Stimulated activated CD8-positive, alpha-beta memory T cell treated with anti-CD3 and anti-CD28 coated beads, Interleukin-15, amount 100 ng/mL, for 24 hours (primary cell): ENCODE measurements at places on chromosomes 2 and 18.

DNA sequence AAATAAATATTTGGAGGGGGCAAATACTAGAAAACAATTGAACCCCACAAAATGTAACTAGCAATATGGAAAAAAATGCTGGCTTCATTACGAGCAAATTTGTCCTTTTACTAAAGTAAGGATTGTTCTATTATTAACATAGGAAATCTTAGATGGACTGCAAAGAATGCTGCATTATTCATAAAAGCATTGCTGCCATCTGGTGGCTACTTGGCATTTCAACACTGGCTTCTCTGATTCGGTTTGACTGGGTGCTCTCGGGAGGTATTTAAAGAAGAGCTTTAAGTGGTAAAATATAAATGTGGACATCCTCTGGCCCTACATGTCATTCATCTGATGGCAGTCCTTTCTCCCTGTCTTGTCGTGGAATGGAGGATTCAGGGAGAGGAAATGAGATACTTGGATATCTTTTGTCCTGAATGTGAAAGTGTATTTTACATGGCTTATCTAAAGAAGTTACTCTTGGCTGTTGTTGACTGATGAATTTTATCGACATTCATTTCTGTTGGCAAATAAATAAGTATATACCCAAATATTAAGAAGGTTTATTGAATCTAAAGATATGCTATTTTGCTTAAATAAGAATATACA is 130.2 kb downstream of the ARHGAP15 start:
- DNase-seq, result no peak

DNA sequence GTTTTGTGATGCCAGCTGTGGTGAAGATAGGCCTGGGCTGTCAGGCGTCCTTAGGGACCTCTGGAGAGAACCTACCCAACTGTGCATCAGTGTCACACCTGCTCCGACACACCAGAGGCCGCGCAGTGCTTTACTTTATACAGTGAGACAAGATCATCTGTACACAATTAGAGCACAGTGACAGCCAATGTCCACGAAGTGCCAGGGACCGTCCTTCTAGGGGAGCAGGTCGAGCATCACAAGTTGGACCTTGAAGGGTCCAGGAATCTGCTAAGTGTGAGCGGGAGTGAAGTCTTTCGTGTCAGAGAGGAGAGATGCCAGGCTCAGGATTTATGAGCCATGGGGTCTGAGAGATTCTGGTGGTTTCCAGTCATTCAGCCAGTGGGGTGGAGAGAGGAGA is 104.2 kb downstream of the TMEM18 start:
- DNase-seq, result no peak

DNA sequence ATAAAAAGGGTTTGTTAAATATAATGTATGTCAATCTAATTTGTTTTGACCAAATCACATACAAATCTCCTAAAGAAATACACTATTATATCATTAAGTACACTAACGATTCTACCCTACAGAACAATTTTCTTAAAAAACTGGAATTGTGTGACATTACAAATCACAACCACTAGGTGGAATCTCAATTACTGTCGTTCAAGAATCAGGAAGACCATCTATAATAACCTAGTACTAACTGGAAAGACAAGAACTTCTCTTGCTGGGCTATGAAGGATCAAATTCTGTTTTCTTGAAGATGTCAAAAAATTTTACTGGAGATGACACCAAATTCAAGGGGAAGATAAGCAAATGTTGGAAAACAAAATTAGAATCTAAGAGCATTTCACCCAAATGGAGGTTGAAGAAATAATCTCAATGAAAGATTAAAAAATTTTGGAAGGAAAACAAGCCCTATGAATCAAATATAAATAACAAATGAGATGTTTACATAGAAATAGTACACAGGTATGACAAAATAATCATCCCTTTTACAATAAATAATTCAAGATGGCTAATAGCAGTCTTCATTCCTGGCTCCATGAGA is 110.9 kb downstream of the STK39 start:
- no peak for DNase-seq

DNA sequence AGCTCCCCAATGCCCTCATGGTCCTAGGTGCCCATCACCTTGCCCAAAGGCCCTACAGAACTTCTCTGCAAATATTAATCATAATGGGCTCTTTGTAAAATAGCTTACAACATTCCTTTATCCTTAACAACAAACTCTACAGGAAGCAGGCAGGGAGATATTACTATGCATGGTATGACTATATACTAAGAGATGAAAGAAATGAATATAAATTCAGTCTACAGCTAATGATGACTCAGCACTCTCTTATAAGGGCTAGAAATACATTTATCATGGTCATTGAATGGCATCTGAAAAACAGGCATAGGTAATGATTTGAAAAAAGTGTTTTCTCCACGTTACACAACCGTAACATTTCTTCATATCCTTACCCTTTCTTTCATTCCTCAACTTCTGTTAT is 254.8 kb upstream of the DSEL start:
- DNase-seq, result no peak

DNA sequence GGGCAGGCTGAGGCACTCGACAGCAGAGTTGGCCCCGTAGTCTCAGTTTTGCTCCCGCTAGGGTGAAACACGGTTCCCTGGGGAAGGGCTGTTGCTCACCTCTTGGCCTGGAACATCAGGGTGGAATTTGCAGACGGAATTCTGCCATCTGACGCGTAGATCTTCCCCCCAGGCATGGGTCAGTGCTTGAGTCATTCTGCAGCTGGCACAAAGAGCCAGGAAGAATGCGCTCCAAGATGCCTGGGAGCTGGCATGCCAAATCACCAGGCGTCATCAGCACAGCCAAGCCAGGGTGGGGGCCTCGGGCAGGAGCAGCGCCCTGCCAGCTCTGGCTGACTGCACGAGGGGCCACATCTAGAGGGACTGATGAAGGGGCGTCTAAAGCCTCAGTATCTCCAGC is 42.7 kb downstream of the ODC1 start:
- no peak for DNase-seq

GRCh38 chr18:50107468-50107977 is 87.4 kb downstream of the MYO5B start:
- DNase-seq, result no peak

GRCh38 chr2:68448671-68449653 is 18.1 kb downstream of the FBXO48 start:
- DNase-seq, result no peak
